ENCODE measurements at places on chromosomes 2 and 18.

DNA sequence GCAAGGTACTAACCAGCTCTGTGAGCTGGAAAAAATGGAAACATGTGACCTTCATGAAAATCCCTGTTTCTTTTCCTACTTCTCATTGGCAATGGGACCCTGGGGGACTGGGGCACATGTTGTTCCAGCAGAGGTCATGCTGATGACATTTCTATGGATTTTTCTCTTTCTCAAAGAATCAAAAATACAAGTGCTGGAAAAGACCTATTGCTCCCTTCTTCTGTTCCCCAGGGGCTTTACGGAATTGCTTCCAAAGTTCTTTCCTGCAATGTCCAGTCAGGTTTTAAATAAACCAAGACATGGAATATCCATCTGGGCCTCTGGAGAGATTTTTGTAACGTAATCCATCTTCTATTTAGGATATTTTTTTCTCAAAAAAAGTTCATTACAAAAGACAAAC lies 1006.1 kb upstream of the CELF4 start:
- DNase-seq = no peak

DNA sequence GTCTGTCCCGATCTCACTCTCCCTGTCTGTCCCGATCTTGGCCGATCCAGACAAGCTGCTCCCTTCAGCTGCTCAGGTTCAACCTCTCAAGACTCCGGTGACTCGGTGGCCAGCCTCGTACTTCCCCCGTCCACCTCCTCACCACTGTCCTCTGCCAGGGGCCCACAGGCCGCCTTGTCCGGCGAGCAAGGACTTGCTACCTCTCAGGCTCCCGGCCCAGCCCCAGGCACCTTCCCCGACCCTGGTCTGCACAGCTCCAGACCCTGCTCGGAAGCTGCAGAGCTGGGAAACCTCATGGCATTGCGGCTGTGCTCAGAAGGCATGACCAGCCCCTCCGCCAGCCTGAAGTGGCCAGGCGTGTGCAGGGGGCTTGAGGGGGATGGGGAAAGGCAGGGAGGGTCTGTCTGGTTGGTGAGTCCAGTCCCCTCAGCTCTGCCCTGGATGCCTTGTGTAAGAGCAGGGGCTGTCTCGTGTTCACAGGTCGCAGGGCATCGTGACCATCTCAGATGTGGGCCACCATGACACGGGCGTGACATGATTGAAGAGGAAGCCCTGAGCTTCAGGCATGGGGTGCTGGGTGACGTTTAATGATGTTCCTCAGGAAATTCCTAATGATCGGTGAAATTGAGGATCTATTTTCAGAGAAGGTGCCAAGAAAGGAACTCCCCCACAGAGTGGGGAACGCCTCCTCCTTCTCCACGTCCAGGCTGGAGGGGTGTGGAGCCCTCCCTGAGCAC lies 121.2 kb upstream of the CTDP1 start:
- DNase-seq = no peak

- no peak for DNase-seq
Observed at GRCh38 chr2:121599963-121600651, 49.2 kb downstream of the CLASP1 start.

DNA sequence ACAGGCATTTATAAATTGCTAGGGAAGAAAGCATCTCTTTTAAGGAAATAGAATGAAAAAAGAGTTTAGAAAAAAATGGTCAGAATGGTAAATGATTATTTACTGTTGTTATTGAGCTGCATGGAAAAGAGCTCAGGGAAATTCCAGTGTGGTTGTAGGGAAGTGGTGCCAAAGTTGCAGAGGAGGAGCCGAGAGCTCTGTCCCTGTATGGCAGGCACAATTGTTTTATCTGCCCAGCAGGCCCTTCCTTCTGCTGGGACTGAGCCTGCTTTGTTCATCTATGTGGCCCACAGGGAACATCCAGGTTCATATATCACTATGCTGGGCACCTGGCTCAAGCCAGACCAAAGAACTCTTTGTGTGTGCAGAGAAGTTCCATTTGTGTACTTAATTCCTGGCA lies 80.8 kb upstream of the AGAP1 start:
- no peak for DNase-seq

DNA sequence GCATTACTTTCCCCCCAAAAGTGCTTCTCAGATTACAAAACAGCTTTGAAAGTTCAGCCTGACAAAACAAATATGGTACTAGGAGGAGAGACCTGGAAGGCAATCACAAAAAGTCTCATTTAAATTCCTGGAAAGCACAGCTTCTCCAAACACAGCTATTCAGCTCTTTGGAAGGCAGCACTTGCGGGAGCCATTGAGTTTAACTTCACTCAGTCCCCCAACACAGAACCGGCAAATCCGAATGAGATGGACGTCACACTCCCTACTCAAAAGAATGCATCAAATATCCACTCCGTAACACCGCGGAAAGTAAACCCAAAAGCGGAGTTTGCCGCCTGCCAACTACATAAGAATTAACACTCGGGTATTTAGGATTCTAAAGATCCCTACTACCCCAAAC lies 638 bp downstream of the ST6GAL2 start:
- DNase-seq = peak; percentile 45

DNA sequence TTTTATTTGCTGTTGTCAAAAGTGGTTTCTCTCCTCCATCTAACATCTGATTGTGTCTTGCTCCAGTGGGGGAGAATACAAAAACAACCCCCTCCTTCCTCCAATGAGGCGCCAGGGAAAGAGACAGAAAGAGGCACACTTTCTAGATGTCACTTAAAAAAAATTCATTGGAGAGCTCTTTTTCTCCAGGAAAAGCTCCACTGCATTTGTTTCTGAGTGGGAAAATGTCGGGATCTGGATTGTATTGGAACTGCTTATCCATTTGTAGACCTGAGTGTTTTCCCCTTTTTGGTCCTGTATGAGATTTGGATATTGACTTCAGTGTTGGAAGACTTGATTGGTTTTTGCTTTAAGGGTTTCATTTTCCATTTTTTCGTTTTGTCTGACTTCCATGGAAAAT lies 995 bp downstream of the MBD5 start:
- DNase-seq = no peak

DNA sequence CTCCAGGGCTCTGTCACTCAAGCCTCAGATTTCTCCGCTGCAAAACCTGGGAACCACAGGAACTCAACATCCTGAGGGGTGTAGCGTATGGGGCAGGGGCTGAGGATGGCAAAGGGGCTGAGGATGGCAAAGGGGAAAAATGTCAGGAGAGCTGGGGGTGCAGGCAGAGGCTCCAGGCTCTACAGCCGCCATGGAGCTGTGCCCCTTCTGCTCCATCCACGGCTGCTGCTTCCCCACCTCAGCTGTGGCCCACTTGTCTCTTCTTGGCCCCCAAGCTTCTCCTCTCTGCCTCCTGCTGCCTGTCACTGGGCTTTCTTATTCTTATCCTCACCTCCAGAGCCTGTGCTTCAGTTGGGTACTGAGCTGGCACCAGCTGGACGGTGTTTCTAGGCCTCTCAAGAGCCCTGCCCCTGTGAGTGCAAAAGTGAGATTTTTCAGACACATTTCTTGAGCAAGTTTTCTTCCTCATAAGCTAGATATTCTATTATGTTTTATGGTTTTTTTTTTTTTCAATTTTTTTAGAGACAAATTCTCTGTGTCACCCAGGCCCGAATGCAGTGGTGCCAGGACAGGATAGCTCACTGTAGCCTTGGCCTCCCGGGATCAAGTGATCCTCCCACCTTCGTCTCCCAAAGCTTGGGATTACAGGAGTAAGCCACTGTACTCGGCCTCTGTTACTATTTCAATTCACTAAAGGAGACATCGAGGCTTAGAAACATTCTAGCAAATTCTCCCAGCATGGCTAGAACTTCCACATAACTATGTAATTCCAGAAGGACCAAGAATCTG lies 49.0 kb downstream of the MARCO start:
- DNase-seq = no peak

DNA sequence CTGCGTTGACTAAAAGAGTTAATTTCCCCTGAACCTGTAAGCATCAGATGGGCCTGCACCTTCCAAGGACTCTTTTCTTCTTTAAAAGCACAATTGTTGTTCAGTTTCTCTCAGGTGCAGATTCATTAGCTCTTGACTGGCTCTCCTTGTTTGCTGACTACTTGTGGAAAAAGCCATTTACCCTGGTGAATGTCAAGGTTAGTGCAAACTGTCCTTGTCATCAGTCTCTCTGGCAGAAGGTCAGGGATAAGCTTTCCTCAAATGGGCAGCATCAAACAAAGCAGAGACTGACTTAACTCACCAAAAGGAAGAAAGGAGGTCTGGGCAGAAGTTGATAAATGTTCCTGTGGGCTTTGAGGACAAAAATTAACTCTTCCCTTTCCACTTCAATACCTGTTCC lies 922.7 kb downstream of the BCL11A start:
- no peak for DNase-seq

DNA sequence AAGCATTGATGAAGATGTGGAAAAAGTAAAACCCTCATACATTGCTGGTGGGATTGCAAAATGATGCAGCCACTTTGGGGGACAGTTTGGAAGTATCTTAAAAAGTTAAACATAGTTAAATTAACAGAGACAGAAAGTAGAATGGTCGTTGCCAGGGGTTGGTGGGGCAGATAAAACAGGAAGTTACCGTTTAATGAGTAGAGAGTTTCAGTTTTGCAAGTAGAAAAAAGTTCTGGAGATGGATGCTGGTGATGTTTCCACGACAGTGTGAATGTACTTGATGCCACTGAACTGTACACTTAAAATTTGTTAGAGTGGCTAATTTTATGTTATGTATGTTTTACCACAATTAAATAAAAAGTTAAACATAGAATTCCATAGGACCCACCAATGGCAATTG lies 44.5 kb upstream of the EGR4 start:
- DNase-seq = no peak

- DNase-seq = no peak
Observed at GRCh38 chr2:66268756-66269155, 166.2 kb upstream of the MEIS1 start.

DNA sequence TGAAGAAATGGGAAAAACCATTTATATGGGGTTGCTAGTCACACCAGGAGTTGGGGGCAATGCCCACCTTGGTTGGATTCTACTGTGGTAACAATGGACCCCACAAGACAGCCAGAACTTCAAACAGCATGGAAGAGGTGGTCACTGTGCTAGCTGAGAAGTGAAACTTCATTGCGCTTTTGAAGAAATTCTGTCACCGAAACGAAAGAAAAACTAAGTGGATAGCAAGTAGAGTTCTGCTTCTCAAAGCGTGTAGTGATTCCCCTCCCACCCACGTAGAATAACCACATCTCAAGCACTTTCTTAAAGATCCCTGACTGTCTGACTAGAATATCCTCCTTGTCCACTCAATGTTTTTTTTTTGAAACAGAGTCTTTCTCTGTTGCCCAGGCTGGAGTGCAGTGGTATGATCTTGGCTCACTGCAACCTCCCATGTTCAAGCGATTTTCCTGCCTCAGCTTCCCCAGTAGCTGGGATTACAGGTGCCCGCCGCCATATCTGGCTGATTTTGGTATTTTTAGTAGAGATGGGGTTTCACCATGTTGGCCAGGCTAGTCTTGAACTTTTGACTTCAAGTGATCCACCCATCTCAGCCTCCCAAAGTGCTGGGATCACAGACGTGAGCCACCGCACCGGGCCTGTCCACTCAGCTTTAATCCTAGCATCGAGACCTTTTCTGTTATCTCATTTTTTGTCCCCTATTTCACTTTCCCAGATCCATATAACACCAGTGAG lies 30.1 kb upstream of the CCL20 start:
- no peak for DNase-seq

DNA sequence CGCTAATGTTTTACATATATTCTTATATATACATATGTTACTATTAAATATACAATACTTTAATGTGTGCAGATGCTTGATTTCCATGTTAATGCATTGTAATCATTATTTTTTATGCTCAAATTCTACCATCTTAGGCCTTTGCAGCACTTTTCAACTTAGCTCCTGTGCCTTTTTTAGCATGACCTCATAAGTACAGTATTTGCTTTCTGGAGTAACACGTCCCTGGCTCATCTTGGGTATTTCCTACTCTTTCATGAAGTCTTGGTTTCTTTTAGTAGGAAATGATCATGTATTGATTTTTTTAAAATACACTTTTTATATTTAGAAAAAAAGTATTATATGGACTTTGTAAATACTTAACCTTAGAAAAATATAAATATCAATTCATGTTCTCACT lies 36.5 kb downstream of the CAB39 start:
- no peak for DNase-seq

- DNase-seq = no peak
Observed at GRCh38 chr2:86747711-86748639, 27.9 kb downstream of the RMND5A start.

DNA sequence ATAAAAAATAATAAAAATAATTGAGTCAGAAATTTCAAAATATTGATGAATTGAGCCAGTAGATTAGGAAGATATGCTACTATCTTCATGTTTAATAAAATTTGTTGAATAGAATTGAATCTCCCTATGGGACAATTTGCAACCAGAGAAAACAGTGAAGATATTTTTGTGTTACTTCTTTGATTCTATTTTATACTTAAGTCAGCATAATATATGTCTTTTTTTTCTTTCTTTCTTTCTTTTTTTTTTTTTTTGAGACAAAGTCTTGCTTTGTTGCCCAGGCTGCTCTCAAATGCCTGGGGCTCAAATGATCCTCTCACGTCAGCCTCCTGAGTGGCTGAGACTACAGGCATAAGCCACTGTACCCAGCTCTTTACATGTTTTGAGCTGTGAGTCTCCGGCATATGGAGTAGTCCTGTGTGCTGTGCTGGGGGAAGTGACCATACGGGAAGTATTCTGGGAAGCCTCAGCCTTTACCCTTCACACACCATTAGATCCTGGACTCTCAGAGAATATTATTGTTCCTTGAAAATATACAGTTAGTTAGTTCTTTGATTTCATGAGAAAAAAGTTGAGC lies 13.8 kb upstream of the IAH1 start:
- DNase-seq = no peak

GRCh38 chr2:68943581-68944568 lies 8.8 kb downstream of the GKN2 start:
- peak; percentile 80 for DNase-seq

DNA sequence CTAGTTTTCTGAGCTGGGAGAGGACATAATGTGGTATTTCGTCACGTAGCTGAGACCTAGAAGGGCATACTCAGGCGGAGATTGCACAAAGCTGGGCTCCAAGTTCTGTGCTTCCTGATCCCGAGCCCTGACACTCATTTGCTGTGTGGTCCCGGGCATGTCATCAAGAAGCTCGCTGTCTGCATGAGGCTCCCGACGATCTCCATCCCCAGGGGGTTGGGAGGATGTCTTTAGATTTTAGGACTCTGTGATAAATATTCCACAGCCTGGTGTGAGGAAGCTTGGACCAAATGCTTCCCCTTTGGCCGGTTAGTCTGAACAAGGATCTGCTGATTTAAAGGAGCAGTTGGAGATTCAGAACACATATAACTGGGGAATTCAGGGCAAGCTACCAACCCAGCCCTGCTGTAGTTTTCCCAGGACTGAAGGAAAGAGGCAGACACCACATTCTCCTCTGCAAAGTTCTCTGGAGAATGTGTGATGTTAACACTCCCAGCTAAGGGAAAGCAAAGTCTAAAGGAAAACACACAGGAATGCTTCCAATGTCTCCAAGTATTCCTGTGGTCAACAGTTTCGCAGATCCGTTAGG lies 2.3 kb downstream of the KCNE4 start:
- peak; percentile 72 for DNase-seq
